Muscle of back (tissue), 13 donors: ENCODE measurements at places on chromosomes 12 and 14.

DNA sequence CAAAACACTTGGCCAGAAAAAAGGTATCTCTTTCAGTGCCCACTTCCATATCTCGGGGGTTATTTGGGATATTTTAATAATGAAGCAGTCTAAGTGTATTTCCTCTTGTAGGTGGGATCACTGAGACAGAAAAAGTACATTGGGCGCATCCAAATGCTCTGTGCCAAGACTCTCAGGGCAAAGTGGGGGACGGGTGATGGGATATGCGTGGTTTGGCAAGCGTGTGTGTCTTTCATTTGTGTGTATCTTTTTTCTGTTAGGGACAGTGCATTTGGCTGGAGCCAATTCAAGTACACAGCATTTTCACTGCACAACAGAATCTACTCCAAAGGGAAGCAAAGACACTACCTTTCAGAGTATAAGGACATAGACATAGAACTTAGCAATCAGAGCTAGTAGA, 29.3 kb downstream of the SSPN start:
- no peak for DNase-seq

DNA sequence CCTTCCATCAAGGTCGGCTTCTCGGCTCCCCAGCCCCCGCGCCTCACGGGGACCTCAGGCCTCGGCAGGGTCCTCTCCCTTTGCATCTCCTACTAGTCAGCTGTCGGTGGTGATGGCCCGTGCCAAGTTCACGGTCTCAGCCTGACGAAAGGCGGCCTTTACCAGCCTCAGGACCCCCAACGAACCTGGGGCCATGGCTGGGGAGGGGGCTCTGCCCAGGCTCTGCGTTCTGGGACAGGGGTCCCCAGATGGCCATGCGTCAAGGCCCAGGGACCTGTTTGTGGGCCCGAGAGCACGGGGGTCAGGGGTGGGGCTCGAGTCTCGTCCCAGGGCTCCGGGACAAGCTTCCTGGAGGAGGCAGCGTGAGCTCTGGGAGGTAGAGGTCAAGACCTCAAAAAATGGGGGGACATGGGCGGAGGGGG, 32.8 kb upstream of the DEGS2 start:
- no peak for DNase-seq

GRCh38 chr14:97253756-97254155, 456.6 kb downstream of the VRK1 start:
- DNase-seq, result no peak

- DNase-seq, result no peak
Observed at GRCh38 chr12:6696690-6697583, 3.7 kb downstream of the PIANP start.

DNA sequence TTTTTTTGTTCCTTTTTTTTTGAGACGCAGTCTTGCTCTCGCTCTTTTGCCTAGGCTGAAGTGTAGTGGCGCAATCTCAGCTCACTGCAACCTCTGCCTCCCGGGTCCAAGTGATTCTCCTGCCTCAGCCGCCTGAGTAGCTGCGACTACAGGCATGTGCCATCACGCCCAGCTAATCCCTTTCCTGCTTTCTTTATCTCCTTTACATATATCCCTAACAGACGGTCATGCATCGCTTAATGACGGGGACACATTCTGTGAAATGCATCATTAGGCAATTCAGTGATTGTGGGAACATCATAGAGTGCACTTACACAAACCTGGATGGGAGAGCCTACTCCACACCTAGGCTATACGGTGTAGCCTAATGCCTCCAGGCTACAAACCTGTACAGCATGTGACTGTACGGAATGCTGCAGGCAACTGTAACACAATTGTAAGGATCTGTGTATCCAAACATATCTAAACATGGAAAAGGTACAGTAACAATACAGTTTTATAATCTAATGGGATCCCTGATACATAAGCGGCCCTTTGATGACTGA, 32.8 kb downstream of the NOS1 start:
- DNase-seq, result no peak

- DNase-seq, result no peak
Observed at GRCh38 chr14:71107921-71108320, 200.7 kb downstream of the PCNX1 start.

DNA sequence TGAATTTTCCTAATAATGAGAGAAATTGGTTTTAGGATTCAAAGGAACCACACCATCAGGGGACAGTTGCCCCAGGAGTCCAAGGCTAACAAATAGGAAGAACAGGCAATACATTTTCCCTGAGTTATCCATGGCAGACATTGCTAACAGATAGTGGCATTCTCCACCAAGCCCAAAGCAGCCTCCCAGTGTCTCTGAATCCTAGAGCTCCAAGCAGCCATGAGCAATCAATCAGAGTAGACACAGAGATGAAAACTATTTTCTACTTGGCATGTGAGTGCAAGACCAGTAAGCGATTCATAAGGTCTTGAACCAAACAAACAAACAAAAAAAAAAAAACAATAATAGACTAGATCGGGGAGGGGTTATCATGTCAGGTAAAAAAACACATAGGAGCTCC, 515.7 kb downstream of the MED13L start:
- no peak for DNase-seq

DNA sequence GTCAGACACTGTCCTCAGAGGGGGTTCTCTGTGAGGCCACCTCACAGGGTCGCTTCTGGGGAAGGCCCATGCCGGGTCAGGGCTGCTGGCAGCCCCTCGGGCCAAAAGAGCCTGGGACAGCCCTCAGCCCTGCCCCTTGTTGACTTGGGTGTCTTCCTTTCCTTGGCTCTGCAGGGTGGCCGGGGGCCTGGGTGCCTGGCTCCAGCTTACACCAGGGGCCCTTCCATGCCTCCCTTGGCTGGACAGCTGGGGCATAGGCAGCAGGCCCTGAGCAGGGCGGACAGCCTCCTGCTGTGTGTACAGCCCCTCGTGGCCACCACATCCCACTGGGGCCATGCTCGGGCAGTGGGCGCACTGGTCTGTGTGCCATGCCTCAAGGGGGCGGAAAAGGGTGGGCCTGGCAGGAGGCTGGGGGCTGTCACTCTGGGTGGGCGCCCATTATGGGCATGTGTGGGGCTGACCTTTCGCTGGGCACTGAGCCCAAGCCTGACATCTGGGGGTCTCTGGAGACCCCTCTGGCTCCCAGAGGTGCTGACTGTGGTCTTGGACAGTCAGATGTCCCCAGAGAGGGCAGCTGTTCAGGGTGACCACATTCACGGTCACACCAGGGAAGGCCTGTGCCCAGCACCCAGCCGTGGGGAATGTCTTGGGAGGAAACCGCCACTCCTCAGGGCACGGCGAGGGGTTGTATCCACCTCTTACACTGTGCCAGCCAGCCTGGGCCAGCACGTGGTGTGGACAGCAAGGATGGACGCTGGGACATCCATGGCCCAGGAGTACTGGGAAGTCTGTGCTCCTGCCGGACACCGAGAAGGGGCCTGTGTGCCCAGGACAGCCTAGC, 313.3 kb downstream of the TMEM121 start:
- no peak for DNase-seq

GRCh38 chr14:32998433-32998832, 59.8 kb downstream of the NPAS3 start:
- DNase-seq, result no peak

DNA sequence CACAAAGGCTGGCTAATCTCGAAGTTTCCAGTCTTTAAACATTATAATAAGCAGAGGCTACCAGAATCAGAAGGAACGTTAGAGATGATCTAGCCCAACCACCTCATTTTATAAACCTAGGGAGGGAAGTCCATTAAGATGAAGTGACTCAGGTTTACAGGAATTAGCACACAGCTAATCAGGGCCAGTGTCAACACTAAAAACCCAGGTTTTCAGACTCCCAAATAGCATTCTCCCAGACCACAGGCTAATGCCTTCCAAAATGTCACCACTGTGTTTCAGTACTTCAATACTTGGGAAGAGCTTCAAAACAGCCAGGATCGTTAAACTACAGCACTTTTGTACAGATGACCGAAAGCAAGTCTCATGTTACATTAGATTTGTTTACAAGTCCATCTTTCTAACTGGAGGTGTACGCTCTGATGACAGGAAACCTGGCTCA, 89.2 kb downstream of the FOXN3 start:
- DNase-seq, result no peak

DNA sequence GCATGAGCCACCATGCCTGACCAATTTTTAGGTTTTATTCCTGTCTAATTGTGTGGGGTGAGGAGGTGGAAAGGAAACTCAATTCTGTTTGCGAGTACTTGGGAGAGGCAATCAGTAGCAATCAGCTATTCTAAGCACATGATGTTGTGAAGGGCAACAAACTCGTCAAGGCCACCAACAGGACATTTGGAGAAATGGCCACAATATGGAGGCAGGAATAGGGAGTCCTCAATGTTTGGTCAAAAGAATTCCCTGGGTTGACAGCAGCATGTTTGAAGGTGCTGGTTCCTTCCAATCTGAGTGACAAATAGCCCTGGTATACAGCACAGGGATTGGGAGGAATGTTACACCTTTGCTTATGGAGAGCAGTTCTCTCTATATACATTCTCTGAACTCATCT, 32.7 kb upstream of the USP44 start:
- DNase-seq, result no peak

DNA sequence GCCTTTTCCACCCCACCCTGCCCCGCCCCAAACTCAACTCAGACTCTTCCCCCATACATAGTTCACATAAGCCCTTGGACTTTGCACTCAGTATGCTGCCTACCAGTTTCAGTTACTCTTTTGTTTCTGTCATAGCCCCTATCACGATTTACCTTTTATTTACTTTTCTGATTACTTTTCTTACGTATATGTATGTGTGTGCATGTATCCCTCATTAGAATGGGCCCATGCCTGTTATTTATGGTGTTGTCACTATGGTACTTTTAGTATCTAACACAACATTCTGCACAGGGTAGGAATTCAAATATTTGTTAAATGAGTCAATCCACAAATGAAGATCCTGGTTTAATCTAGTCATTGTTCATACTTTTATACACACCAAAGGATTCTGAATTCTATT, 16.5 kb upstream of the LUM start:
- no peak for DNase-seq

GRCh38 chr12:93979189-93979588, 169.2 kb upstream of the PLXNC1 start:
- DNase-seq, result no peak

GRCh38 chr12:97476255-97476654, 13.7 kb downstream of the RMST start:
- DNase-seq, result no peak

- no peak for DNase-seq
Observed at GRCh38 chr14:68625366-68626090, 167.3 kb downstream of the ZFP36L1 start.

- no peak for DNase-seq
Observed at GRCh38 chr14:99137913-99138571, 134.0 kb downstream of the BCL11B start.

GRCh38 chr12:132572106-132572505, 38.3 kb downstream of the LRCOL1 start:
- DNase-seq, result no peak

DNA sequence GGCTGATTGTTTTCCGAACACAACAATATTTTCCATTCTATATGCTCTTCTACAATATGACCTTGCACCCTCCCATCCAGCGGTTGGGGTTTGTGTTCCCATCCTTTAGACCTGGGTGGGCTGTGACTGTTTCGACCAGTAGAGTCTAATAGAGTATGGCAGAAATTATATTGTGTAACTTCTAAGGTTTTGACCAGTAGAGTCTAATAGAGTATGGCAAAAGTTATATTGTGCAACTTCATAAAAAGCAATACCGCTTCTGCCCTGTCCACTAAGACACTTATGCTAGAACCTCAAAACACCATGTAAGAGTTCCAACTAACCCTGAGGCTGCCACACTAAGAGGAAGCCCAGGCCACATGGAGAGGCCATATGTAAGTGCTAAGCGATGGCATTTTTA, 719.7 kb upstream of the TBX3 start:
- DNase-seq, result no peak

DNA sequence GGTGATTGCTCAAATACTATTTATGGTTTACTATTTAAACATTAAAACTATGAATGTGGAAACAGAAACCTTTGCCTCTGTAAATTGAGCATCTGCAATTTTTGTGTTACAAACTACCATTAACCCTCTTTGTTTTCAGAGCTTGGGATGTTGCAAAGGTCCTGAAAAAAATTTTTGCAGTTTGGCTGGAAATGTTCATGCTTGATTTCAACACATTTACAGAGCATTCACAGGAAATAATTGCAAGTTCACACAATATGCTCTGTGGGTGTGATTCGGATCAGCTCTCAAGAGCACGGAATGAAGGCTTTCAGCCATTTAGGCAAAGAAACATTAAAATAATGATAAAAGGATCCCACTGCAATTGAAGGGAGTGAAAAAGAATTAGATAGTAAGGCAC, 232.9 kb downstream of the ATP23 start:
- no peak for DNase-seq

- DNase-seq, result no peak
Observed at GRCh38 chr14:31592631-31593030, 31.4 kb downstream of the NUBPL start.

DNA sequence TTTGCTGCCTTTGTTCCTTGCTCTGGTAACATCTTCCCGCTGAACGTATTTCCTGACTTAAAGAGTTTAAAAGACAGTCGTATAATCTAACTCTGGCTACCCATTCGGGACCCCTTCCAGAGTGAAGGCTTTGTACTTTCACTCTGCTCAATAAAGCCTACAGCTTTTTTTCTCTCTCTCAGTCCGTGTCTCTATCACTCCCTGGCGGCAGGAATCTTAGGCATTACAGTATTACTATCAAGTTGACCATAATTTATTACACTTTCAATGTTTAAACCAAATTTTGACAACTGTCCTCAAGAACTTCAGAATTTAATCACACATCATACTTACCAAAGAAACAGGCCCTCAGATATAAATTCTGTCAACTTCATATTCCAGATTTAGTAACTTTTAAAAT, 967.9 kb downstream of the FSCB start:
- DNase-seq, result peak; percentile 9

DNA sequence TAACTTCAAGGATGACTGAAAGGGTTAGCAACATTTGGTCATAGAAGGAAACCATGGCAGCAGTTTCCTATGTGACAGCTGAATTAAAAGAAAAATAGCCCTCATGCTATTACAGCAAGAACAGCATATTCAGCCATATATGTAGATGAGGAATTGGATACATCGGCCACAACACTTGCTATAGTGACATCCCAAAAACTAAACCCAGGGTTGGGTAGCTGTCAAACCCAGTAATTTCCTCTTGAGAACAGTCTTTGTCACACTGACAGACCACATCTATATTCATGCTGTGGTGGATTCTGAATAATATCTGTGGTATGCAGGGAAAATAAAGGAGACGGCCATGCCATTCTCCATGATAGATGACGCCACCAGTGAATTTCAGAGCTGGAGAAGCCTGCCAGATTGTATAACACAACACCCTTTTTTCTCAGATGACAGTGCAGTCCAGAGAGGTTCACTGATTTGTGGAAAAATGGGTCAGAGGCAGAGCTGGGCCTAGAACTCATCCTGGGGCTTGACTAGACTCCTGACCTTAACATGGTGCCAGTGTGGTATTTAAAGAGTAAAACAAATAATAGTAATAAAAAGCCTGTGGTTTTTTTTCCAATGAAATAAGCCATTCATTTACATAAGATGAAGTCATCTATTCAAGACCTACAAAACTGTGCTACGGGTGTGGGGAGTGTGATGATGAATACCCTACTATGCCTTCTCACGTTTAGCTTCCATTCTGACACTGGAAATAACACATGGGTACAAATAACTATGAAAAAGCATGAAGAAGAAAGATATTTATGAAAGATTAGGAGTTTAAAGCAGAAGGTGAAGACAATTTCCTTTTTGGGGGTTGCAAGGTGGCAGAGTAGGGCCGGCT, 32.3 kb downstream of the EFCAB11 start:
- DNase-seq, result no peak

GRCh38 chr14:23361320-23361719, 3.7 kb downstream of the EFS start:
- no peak for DNase-seq
